ENCODE measurements at places on chromosomes 16 and 17. TPM values are rescaled to one million over a fixed set of nuclear protein-coding genes. Genes with fewer than 3 reads are reported as not detected.

DNA sequence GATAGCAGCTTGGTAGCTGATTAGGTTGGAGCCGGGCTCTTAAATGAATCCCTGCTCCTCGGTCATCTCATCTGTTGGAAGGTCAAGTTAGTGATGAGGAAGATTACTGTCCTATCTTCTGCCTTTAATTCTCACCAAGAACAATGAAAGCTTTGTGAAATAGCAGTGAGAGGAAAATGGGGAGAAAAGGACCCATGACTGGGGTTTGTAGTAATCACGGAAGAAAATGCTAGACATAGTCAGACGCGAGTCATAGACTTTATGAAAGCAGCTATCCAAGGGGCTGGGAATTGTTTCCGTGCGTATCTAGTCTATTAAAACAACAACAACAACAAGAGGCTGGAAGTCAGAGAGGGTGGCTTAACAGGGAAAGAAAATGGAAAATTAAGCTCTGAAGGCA is 18.3 kb downstream of the PIK3R5 start:
- DNase-seq, result no peak
- H3K27ac ChIP-seq, result no peak overlapping the region
- H3K36me3 ChIP-seq, result peaks cover 61% of the 10 kb centered on the region
- peaks cover 70% of the 10 kb centered on the region for H3K4me1 ChIP-seq

- peaks cover 16% of the 10 kb centered on the region for H3K36me3 ChIP-seq
- no peak overlapping the region for H3K27ac ChIP-seq
- H3K4me1 ChIP-seq, result peaks cover 26% of the 10 kb centered on the region
- no peak overlapping the region for H3K4me3 ChIP-seq
Measured at GRCh38 chr16:67779256-67780014, 26.9 kb downstream of the RANBP10 start.

DNA sequence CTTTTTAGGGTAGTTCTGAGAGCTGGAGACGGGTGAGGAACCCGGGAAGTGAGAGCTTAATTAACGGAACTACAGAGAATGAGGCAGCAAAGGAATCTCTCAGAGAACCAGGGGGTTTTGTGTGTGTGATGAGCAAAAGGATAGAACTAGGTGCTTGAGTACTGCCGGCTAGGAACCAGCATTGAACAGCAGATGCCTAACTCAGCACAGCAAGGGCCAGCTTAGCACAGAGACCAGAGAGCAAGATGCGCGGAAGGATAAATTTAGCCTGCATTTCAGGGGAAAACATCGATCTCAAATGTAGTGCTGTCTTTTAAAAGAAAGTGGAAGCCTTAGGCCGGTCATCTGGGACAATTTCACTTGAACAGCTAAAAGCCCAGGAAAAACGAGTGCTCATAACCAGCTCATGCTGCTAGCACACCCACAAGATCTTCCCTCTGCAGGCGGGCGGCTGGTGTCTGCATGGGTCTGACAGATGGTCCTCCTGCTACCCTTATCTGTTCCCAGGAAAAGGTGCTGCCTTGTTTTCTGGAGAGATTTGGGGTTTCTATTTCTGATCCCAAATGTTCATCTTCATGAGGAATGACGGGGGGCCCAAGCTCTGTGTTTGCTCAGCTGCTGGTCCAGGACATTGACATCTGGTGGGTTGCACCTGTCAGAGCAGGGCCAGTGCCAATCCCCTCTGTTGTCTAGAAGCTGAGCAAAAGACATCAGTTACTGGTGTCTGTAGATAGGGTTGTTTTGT is 103.9 kb downstream of the SOCS1 start:
- no peak overlapping the region for H3K27ac ChIP-seq
- DNase-seq, result no peak

- H3K36me3 ChIP-seq, result peaks cover 51% of the 10 kb centered on the region
- no peak overlapping the region for H3K27ac ChIP-seq
- no peaks in the 10 kb centered on the region for H3K27me3 ChIP-seq
Measured at GRCh38 chr17:41909088-41909487, 9.7 kb downstream of the ACLY start.

DNA sequence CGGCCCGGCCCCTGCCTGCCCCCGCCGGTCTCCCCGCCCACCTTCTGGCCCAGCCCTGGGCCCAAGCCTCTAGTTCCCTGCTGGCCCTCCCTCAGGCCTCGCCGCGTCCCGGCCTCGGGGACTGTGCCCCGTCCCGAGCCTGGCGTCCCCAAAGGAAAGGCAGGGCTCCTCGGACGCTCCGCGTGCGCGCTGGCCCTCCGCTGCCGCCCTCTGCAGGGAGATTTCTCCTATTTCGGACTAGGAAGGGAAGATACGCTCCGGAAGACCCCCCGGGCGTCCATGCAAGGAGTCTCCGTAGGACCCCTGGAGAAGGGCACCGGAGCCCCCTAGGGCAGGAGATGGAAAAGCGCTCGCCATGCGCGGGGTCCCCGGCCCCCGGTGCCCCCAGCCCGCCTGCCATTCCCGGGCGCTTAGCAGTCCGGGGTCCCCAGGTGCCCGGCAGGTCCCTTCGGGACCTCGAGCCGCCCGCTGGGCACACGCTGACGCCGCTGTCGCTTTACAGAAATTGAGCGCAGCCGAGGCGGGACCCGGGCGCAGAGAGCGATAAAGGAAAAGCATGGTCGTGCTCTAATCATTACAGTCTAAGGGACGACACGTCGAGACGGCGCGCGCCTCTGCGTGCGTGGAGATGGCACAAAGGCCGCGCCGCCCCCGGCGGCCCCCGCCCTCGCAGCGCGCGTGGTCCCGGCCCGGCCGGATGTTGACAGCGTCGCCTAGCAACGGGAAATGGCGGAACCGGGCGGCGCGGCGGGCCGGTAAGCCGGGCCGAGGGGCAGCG is at the start of gene CCDC40:
Gene CCDC40, plus strand, starts transcription at position 706 of the 778 bp plus-strand sequence. Its CDS starts 21 bp downstream, at position 727.
- H3K4me1 ChIP-seq, result peaks cover 16% of the 10 kb centered on the region
- H3K36me3 ChIP-seq, result no peaks in the 10 kb centered on the region
- H3K27ac ChIP-seq, result peak within 1 kb of the TSS; percentile 32
- H3K4me3 ChIP-seq, result peak within 1 kb of the TSS; percentile 75
- H3K27me3 ChIP-seq, result peaks cover 35% of the 10 kb centered on the region

DNA sequence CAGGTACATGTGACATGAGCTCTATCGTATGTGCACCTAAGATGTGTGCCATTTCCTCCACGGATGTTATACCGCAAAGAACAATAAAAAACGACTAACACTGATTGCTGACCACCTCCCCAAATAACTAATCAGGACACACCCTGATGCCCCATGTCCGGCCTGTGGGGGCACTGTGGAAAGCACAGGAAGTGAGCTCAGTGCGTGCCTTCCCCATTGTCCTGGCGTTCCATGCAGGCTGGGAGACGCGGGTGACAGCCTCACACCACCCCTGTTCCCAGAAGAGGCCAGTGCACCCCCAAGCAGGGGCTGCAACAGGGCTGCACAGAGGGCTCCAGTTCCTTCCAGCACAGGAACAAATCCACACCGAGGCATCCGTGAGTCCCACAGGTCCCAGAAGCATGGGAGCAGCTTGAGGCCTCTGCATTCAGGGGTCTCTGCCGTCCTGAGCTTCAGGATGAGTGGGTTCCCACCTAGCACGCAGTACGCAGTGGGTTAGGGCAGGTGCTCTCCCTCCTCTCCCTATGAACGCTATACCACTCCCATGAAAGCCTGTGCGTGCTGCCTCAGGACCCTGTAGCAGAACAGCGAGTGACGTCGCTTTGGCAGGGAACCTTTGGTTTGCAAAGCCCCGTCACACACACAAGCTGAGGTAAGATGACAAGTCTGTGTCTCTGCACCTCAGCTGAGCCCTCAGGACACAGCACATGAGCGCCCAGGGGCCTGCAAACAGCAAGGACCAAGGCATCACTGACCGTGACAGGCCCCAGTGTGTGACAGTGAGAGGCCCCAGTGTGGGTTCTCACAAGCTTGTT is 117.7 kb downstream of the ZNF778 start:
- H3K4me1 ChIP-seq, result peaks cover 71% of the 10 kb centered on the region
- H3K36me3 ChIP-seq, result peaks cover 1% of the 10 kb centered on the region
- no peak for DNase-seq
- H3K4me3 ChIP-seq, result no peak overlapping the region
- no peaks in the 10 kb centered on the region for H3K27me3 ChIP-seq

- H3K4me3 ChIP-seq, result no peak overlapping the region
- no peak overlapping the region for H3K27ac ChIP-seq
- H3K4me1 ChIP-seq, result no peaks in the 10 kb centered on the region
Measured at GRCh38 chr16:51719376-51719775, 568.3 kb upstream of the SALL1 start.

- H3K4me3 ChIP-seq, result no peak overlapping the region
- H3K36me3 ChIP-seq, result no peaks in the 10 kb centered on the region
- no peaks in the 10 kb centered on the region for H3K4me1 ChIP-seq
- DNase-seq, result no peak
- H3K27ac ChIP-seq, result no peak overlapping the region
Measured at GRCh38 chr17:52837492-52837891, 679.0 kb upstream of the CA10 start.

GRCh38 chr17:44820631-44821212 is 9.4 kb downstream of the GJC1 start:
- no peaks in the 10 kb centered on the region for H3K36me3 ChIP-seq
- no peak overlapping the region for H3K27ac ChIP-seq
- H3K4me3 ChIP-seq, result no peak overlapping the region
- H3K4me1 ChIP-seq, result no peaks in the 10 kb centered on the region

DNA sequence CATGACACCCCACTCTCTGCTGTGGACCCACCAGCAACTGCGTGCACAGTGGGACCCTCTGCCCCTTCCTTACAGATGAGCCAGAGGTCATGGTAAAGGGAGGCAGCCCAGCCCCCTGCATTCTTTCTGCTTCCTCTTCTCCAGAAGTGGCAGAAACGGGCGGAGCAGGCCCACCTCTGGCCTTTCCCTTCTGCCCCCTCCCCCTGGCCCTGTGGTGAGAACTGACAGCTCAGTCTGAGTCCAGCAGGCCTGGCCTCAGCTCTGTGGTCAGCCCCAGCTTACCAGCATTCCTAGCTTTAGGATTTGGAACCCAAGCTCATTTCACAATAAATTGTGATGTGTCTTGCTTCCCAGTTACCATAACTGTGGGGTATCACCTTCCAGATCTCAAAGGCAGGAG is 4.8 kb upstream of the ANKRD11 start:
- H3K27me3 ChIP-seq, result no peaks in the 10 kb centered on the region
- no peak overlapping the region for H3K4me3 ChIP-seq
- H3K27ac ChIP-seq, result no peak overlapping the region
- no peak for DNase-seq

DNA sequence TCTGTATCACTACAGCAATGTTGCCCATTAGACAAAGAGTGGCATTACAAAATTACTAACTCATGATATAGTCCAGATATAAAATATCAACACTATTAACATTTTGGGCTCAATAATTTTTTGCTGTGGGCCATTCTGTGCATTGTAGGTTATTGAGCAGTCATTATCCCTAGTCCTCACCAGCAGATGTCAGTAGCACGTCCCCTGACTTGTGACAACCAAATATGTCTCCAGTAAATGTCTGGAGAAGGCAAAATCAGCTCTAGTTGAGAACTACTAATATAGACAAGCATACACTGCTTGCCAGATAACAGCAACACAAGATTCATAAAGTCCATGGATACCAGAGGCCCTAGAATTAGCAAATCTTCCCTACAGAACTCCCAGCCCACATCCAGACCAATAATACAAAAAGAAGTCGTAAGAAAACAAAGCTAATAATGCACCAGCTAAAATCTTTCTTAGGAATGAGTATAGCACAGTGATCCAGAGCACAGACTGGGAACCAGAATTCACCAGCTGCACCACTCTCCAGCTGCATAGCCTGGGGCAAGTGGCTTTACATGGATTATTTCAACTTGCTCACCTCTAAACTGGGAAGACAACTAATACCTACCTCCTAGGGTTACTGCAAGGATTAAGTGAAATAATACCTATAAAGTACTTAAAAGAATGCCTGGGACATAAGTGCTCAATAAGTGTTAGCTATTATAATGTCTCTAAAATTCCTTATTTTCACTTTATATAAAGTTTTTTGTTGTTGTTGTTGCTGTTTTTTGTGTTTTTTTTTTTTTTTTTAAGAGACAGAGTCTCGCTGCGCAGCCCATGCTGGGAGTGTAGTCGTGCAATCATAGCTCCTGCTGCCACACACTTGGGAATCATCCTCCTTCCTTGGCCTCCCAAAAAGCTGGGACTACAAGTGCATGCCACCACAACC is 23.7 kb downstream of the HELZ start:
- H3K27ac ChIP-seq, result no peak overlapping the region
- peaks cover 23% of the 10 kb centered on the region for H3K4me1 ChIP-seq
- no peaks in the 10 kb centered on the region for H3K27me3 ChIP-seq
- H3K36me3 ChIP-seq, result peaks cover 36% of the 10 kb centered on the region
- peak; percentile 48 for DNase-seq

GRCh38 chr17:33804401-33804800 is 450.7 kb upstream of the CCL2 start:
- no peak overlapping the region for H3K4me3 ChIP-seq
- no peaks in the 10 kb centered on the region for H3K4me1 ChIP-seq
- no peak for DNase-seq
- H3K27ac ChIP-seq, result no peak overlapping the region
- no peaks in the 10 kb centered on the region for H3K36me3 ChIP-seq

Gene NLK
- 16.1 TPM for total RNA-seq

Gene SPATA22
- 0.67 TPM for total RNA-seq

Gene STX1B
- total RNA-seq, result 3.5 TPM

Gene KRT20
- total RNA-seq, result not detected

Gene CD7
- total RNA-seq, result 307 TPM

Gene NOG
- not detected for total RNA-seq
